ENCODE measurements at places on chromosomes 2 and 18.

DNA sequence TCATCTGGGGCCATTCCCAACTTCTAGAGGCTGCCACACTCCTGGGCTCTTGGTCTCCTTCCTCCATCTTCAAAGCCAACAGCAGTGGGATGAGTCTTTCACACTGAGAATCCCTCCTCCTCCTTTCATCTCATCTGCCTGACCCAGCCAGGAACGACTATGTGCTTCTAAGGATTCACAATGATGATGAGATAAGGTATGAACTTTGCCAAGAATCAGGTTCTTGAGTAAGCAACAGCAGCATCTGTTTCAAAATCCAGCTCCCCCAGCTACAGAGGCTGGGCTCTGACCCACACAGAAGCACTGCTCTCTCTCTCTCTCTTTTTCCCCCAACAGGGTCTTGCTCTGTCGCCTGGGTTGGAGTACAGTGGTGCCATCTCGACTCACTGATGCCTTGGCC, 46.4 kb downstream of the TIMM21 start:
- DNase-seq, result no peak

DNA sequence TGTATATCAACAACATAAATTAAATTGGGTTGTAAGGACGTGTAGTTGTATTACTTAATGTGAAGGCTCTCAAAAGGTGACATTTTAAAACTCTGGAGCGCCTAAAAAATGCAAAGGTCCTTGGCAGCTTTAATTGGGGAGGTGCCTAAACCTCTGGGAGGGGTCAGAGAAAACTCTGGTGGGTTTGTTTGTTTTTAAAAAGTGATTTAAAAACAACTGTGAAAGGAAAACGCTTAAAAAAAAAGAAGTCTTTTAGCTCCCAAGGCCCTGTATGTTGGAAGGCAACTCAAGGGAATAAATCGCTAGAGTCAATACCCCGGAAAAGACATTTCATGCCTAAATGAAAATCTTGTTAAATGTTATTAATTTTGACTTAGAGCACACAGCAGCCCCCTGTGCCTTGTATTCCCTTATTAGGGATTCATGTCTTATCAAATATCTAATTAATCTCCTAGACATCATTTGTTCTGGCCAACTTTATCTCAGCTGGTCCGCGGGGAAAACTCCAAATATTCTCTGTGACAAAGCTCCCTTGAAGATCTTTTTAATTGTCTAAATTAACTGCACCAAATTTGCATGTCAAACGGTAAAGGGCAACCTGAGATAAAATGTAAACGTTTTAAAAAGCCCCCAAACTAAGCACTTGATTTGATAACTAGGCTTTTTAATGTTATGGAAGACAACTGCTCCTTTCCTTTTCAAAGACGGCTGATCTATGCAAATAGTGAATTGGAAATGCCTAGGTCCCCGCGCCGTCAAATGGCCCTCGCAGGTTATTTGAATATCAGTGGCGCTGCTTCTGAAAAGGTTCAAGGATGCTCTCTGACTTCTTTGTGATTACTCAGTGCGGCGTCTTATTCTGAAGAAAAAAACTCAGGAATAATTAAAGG, 4.2 kb downstream of the SP9 start:
- no peak for DNase-seq

DNA sequence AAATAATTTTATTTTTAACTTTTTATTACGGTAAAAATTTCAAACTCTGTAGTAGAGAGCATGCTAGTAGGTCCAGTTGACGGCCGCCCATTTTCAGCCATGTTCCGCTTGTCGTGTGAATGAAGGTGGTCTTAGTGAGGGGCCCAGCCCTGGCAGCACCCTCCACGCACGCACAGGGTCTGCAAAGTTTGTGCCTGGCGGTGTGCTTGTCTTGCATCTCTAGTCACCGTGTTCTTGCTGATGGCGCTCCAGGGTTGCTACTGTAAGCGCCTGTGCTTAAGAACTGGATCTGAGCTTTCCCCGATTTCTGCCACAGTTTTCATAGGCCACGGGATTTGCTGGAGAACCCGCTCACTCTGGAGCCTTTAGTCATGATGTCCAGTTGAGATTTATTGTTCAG, 28.9 kb downstream of the LDLRAD4 start:
- DNase-seq, result no peak

DNA sequence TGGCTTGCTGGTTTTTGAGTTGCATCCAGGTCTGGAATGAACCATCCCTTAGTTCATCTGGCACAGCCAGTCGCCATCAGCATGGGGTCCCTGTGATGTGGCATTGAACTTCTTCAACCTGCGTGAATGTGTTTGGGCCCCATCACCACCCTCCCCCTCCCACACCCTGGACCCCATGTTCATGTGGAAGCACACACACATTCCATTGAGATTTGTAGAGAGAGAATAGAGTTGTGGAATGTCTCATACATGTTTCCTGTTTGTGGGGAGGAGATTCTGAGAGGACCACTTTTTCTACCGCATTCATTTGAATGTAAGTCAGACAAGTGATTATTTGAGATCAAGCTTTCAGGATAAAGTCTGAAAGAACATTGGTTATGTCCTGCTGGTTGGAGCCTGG, 117.6 kb upstream of the EML6 start:
- DNase-seq, result no peak

GRCh38 chr2:207072571-207072970, 93.2 kb downstream of the KLF7 start:
- DNase-seq, result no peak

GRCh38 chr2:191845876-191846514, 893 bp downstream of the CAVIN2 start:
- no peak for DNase-seq

- DNase-seq, result no peak
Observed at GRCh38 chr2:145807968-145808367, 1288.0 kb upstream of the ZEB2 start.

GRCh38 chr18:48937869-48938750, 12.7 kb downstream of the SMAD7 start:
- no peak for DNase-seq

GRCh38 chr18:72246076-72246475, 298.1 kb downstream of the CBLN2 start:
- DNase-seq, result no peak

GRCh38 chr2:127371037-127371436, 16.7 kb downstream of the MAP3K2 start:
- DNase-seq, result no peak

- no peak for DNase-seq
Observed at GRCh38 chr18:74314759-74315463, 728 bp upstream of the C18orf63 start.

DNA sequence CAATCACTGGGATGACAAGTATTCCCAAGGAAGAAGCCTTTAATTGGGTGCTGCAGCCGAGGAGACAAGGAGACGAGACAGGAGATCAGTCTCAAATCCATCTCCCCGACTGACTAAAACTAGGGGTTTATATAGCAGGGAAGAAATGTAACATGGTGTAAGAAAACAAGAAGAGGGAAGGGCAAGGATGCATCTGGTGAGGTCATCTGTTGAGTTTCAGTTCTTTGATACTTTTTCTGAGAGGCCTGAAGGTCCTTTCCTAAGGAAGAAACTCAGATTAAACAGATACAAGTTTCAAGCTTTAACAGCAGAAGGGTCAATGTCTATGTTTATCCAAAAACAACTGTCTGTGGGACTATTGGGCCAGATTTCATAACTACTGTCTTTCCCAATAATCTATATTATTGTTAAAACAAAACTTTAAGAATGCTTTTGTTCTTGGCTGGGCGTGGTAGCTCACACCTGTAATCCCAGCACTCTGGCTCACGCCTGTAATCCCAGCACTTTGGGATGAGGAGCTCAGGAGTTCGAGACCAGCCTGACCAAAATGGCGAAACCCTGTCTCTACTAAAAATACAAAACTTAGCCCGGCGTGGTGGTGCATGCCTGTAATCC, 2.5 kb upstream of the PDCL3 start:
- no peak for DNase-seq

All from brain pericyte (primary cell).